ENCODE measurements at places on chromosomes 2 and 18.

- DNase-seq = peak; percentile 12
Observed at GRCh38 chr2:239688122-239688681, 287.4 kb upstream of the HDAC4 start.

GRCh38 chr2:160418853-160419252 is 74.8 kb downstream of the RBMS1 start:
- DNase-seq = no peak

DNA sequence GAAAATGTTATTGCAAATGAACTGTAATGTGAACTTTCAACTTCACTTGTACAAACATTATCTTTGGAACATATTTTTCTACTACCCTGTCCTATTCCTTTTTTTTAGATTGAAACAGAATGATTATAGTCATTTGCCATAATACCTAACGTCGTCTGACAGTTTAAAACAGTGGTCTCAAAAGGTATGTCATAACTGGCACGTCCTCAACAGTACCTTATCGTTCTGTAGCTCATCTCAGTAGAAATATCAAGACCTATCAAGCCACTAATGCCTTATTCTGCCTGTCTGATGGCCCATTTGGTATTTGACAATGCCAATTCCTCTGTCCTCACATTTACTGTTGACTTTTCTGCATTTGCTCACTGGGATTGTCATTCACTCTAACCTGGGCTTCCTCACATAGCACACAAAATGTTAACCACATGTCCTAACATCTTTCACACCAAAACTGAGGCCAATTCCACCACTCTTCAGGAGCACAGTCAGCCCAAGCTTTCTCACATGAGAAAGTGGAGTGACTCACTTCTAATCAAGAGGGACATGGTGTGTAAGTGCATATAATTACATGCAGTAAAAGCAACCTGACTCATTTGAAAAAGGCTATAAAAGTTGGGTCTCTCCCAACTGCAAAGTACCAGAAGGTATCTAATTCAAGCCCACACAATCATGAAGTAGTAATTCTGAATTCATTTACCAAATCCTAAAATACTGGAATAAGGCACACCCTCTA is 34.8 kb downstream of the DNER start:
- DNase-seq = no peak

DNA sequence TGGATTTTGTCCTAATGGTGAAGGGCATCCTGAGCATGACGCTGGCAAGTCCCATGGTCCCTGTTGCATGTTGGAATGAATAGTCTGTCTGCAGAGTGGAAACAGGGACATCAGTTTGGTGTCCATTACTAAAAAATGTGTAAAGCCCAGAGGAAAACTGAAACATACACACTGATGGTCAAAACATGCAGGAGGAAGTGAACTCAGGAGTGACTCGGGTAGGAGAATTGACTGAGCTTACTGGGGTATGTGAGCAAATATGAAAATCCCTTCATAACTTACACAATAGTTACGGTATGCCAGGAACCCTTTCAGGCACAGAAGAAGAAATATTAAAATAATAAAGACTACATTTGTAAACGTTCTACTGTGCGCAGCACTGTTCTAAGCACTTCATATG is 5.6 kb upstream of the SOX11 start:
- DNase-seq = no peak

GRCh38 chr2:8676191-8676920 is 5.5 kb upstream of the ID2 start:
- DNase-seq = peak; percentile 64

- DNase-seq = no peak
Observed at GRCh38 chr2:15486770-15487169, 74.4 kb downstream of the NBAS start.

- DNase-seq = no peak
Observed at GRCh38 chr2:163490281-163490680, 245.5 kb downstream of the FIGN start.

DNA sequence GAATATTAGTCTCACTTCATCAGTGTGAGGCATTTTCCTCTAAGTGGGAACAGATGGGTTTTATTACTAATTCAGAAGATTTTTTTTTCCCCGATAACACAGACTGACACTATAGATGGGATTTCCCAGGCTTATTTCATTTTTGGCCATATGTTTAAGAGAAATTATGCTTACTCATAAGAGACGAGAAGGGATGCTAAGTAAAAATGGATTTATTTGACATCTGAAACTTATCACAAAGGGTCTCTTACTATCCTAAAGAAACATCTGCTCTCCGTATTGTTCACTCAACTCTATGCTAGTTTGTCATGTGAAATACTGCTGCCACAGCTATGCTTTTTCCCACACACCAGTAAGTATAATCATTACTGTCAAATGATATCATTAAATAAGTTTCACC is 1476.3 kb downstream of the LRP1B start:
- DNase-seq = no peak

- DNase-seq = no peak
Observed at GRCh38 chr2:205283736-205284270, 398.5 kb upstream of the NRP2 start.

DNA sequence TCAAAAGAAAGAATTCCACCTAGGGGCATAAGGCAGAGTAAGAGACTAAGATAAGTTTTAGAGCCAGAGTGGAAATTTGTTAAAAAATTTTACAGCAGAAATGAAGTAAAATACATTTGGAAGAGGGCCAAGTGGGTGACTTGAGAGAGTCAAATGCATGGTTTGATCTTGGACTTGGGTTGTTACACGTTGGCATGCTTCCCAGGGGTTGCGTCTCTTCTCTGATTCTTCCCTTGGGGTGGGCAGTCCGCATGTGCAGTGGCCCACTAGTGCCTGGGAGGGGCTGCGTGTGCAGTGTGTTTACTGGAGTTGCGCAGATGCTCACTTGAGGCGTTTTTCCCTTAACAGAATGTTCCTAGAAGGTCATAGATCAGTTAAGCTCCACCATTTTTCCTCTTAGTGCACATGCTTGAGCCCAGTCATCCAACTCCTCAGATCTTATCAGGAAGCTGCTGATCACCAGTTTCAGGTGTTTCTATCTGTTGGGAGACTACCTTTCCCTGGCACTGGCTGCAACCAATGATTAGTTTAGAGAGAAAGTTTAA is 13.1 kb downstream of the SEH1L start:
- DNase-seq = no peak

DNA sequence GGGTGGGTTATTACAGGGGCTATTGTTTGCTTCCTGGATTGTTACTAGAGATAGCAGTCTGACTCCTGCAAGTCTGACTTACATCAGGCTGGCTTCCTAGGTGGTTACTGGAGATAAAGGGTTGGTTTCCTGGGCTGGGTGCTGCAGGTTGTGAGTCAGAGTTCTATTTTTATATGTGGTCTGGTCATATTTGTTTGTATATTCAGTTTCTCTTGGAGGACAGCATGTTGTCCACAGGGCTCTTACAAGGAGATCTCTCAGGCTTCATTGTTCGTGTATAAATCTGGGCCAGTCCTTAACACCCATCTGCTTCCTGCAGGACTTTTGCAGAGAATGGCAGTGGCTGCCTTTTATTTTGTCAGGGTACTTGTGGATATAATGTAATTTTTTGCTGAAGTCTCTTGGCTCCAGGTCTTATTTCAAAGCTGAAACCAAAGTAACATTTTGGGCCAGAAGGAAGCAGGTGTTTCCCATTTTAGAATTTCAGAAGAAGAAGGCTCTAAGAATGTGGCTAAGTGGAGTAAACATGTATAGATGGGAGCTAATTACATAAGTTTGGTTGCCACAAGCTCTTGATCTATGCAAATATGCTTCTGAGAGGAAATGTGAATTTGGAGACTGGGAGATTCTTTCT is 65.9 kb upstream of the SLC16A14 start:
- DNase-seq = no peak

GRCh38 chr2:193695367-193695766 is 1500.6 kb upstream of the TMEFF2 start:
- no peak for DNase-seq

- no peak for DNase-seq
Observed at GRCh38 chr2:162473986-162474385, 130.1 kb downstream of the GCA start.

DNA sequence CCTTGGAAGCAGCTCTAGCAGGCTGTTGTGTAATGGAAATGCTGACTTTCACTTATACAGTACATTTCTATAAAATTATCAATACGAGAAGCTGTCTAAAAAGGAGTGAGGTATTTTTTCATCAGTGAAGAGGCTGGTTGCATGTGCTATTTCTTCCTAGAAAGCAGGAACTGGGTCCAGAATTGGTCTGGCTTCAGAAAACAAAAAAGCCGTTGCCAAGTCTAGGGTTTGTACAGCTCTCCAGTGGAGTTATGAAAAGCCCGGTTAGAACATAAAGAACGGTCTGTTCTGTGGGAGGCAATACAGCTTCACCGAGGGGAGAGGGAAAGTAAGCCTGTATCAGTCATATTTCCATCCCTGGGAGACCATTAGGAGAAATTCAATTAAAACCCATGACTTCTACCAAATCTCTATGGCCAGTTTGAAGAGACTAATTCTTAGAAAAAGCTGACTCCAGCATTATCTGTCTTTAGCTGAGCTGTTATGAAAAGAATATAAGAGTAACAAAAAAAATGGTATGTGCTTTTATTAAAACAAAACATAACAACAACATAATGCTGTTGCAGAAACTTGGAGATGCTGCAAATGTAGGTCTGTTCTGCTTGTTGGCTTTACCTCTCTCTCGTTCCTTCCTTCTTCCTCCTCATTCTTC is 217.0 kb downstream of the CMPK2 start:
- DNase-seq = no peak

- DNase-seq = no peak
Observed at GRCh38 chr2:222380456-222380855, 43.9 kb upstream of the SGPP2 start.

GRCh38 chr2:39492095-39492590 is 55.1 kb upstream of the MAP4K3 start:
- DNase-seq = no peak

GRCh38 chr2:145018502-145018901 is 498.6 kb upstream of the ZEB2 start:
- DNase-seq = no peak

Data from liver (tissue), 10 donors.